Activated CD4-positive, alpha-beta T cell treated with anti-CD3 and anti-CD28 coated beads, Interleukin-2, amount 10 ng/mL, durations not matched to agents 24 days and 14 days (primary cell): ENCODE measurements at places on chromosomes 12 and 14. TPM values are rescaled to one million over a fixed set of nuclear protein-coding genes. Genes with fewer than 3 reads are reported as not detected.

Gene PTPRR
- not detected in 2 replicates for total RNA-seq

Gene TWF1
- 27.0 and 28.3 TPM in 2 replicates for total RNA-seq

Gene CAPS2
- total RNA-seq: 0.54 and 1.5 TPM in 2 replicates

Gene TBX3
- not detected in 2 replicates for total RNA-seq

- no peak for DNase-seq
Measured at GRCh38 chr14:68361231-68361630, 431.6 kb downstream of the ZFP36L1 start.

DNA sequence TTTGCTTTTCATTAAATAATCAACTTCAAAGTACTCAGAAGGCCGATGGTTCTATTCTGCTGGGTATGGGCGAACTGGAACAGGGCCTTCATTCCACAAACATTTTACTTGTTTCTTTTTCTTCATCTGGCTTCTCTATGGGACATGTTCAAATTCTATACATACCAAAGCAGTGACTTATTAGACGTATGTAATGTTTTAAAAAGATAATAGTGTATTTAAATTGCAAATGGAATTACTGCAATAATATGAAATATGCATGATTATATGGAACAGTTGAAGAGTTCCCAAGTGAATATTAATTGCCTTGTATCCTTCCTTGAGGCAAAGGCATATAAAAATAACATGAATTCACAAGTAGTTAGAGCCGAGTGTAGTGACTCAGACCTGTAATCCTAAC lies 75.5 kb downstream of the FAR2 start:
- DNase-seq: no peak

DNA sequence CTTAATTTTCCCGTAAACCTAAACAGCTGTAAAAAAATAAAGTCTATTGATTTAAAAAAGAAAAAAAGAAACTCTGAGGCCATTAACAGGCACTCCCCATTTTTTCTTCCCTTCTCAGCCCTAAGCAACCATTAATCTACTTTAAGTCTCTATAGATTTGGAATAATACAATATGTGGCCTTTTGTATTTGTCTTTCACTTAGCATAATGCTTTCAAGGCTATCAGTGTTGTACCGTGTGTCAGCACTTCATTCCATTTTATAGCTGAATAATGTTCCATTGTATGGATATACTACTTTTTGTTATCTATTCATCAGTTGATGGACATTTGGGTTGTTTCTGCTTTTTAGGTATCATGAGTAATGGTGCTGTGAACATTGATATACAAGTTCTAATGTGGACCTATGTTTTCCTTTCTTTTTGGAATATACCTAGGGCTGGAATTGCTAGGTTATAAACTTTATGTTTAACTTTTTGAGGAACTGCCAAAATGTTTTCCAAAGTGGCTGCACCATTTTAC lies 15.7 kb downstream of the CREBL2 start:
- DNase-seq: no peak

DNA sequence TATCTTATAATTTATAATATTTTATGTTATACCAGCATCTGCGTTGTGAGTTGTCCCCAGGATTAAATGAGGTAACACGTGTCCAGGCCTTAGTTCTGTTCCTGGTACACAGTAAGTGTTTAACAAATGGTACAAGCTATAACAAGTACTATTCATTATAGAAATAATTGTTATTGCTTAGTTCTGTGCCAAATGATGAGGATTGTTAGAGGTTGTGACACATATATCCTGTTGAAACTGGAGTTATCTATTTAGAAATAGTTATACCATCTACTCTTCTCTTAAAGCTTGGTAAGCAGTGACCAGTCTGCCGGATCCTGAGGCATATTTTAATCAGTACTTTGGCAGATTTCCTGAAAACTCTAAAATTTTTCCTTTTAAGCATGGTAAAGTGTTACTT lies 1066.5 kb downstream of the TMTC2 start:
- no peak for DNase-seq

- DNase-seq: no peak
Measured at GRCh38 chr12:64088431-64089349, 133.4 kb downstream of the KICS2 start.

- no peak for DNase-seq
Measured at GRCh38 chr14:76582447-76582846, 178.8 kb upstream of the VASH1 start.
